ENCODE measurements at places on chromosomes 1 and 21. TPM values are rescaled to one million over a fixed set of nuclear protein-coding genes. Genes with fewer than 3 reads are reported as not detected.

DNA sequence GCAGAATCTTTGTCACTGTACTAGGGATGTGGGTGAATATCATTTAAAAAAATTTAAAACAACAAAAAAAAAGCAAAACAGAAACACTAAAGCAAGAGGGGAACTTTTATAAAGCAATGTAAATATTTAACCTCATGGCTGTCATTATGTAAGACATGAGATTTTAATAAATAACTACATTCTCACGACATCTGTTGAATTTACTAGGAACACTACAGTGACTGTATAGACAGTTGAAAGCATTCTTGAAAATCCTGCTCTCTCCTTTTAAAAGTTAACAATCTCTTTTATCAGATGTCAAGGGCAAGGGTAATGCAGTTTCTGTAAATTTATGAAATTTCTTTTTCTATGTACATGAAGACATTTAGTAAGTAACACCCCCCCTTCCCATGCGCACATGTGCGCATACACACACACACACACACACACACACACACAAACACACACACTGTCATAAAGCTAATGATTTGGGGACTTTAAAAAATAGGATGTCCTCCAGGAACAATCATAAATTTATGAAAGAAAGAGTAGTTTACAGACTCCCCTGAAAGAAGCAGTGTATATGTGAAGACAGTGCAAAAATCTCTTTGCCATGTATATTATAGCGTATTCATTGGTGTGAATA is 51.7 kb downstream of the PROX1 start:
- no peak for DNase-seq

DNA sequence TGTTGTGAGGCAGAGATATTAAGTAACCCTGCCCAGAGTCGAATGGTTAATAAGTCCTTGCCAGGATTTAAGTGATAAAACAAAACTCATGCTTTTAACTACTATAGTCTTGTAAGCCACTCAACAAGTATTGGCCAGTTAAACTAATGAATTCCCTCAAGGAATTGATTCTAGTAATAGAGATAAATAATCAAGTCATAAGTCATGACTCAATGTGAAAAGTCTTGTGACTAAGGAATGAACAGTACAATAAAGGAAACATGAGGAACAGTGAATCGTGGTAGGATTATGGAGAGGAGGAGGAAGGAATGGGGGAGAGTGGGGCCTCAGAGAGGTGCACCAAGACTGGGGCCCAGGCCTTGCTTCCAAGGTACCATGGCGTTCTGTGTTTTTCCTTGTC is 104.7 kb downstream of the FGGY start:
- DNase-seq = no peak

DNA sequence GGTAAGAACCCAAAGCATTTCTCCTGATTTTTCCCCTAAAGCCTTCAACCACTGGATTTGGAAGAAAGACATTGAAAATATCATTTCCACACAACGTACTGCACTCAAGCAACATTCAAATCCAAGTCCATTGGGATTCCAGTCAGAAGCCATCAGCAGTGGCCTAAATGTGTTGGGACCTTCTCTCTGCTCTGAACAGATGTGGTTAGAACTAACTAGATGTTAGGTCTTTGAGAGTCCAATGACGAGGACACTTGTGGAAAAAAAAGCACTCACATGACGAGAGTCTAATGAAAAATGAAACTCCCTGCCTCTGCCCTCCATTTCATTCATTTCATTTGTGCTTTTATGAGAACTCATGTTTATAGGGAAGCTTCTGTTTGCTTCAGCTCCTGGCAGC is 382.3 kb downstream of the SIPA1L2 start:
- no peak for DNase-seq

- DNase-seq = no peak
Observed at GRCh38 chr1:172378109-172378760, 42.2 kb upstream of the C1orf105 start.

GRCh38 chr1:18945401-18945849 is 11.1 kb downstream of the IFFO2 start:
- no peak for DNase-seq

- no peak for DNase-seq
Observed at GRCh38 chr1:212816567-212817278, 25.0 kb downstream of the TATDN3 start.

DNA sequence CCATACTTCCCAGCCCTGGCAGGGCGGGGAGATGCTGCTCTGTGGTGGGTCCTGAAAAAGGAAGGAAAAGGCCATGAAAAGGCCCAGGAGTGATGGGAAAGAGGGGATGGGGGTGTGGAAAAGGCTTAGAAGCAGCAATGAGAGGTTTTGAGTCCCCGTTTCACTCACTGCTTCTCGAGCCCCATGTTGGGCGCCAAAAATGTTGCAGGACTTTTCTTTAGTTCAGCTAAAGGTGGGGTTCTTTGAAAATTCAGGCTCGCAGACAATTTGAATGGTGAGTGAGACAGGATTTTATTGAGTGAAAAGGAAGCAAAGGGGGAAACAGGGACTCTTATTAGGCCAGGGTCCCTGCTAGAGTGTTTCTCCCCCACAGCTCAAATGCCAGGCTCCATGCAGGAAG is 93.1 kb downstream of the MRPS6 start:
- peak; percentile 21 for DNase-seq

GRCh38 chr1:168991667-168992475 is 114.6 kb upstream of the ATP1B1 start:
- DNase-seq = no peak

GRCh38 chr1:18805150-18805879 is 54.1 kb downstream of the TAS1R2 start:
- no peak for DNase-seq

DNA sequence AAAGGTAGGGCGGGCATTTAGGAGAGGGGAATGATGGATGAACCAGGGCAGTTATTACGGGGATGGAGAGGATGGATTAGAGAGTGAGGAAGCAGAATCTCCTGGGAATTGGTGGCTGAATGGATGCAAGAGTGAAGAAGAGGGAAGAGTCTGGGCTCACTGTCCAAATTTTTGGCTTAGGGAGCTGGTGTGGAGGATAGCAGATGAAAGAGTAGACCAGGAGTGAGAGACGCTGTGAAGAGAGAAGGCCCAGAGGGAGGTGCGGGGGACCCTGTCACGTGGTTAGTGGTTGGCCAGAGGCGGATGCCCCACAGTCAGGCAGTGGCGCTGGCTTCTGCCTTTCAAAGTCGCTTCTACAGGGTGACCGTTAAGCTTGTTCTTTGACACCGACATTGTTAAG is 78.4 kb downstream of the PEX14 start:
- DNase-seq = no peak

GRCh38 chr1:22416555-22417454 is 34.8 kb upstream of the ZBTB40 start:
- peak; percentile 71 for DNase-seq

GRCh38 chr1:21344750-21345443 is 54.6 kb upstream of the ECE1 start:
- DNase-seq = no peak

DNA sequence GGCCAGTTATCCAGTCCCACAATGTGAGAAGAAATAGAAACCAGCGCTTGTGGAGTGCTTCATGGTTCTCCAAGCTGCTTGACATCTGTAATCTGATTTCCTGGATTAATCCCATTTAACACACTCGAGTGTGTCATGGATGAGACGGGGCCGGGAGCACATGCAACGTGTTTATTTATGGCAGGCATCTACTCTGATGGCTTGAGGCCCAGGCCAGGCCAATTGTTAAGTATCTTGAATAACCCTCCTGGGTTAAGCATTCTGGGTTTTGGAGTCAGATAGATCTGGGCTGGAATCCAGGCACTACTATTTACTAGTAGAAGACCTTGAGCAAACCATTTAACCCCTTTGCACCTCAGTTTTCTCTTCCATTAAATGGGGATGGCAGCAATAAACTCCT is 37.5 kb upstream of the LAPTM5 start:
- no peak for DNase-seq

- no peak for DNase-seq
Observed at GRCh38 chr1:201779351-201779880, 49.5 kb upstream of the IPO9 start.

- no peak for DNase-seq
Observed at GRCh38 chr1:32353431-32353830, 8.9 kb downstream of the FAM229A start.

- no peak for DNase-seq
Observed at GRCh38 chr1:145874646-145875045, 11.0 kb downstream of the ANKRD35 start.

- DNase-seq = no peak
Observed at GRCh38 chr1:207519505-207520399, 23.8 kb downstream of the CR1 start.

DNA sequence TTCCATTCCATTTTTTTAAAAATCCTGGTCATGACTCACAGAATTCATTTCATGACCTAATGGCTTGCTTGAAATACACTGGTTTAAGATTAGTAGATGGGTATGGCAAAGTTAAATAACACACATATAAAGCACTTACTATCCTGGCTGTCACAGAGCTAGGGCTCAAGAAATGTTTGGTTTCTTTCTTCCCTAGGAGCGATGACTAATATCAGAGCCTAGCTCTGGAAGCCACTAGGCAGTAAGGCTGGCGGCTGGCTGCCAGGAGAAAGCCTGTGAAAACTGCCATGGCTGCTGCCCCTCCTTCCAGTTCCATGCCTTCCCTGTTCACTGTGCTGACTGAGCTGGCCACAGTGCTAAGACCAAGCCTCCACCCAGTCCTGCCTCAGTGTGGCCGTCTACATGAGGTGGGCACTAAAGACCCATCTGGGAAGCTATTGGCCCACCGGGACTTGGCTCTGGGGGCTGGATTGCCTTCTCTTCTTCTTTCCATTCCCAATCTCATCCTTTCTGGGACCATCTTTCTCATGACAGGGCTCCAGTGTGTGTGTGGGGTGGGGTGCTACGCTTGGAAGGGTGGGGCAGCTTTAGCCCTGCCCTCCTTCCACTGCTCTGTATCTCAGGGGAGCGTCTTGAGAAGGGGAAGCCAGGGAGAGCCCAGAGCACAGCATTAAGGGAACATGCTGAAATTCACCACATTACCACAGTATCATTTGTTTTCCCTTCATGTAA is 10.8 kb upstream of the ASCL5 start:
- no peak for DNase-seq

DNA sequence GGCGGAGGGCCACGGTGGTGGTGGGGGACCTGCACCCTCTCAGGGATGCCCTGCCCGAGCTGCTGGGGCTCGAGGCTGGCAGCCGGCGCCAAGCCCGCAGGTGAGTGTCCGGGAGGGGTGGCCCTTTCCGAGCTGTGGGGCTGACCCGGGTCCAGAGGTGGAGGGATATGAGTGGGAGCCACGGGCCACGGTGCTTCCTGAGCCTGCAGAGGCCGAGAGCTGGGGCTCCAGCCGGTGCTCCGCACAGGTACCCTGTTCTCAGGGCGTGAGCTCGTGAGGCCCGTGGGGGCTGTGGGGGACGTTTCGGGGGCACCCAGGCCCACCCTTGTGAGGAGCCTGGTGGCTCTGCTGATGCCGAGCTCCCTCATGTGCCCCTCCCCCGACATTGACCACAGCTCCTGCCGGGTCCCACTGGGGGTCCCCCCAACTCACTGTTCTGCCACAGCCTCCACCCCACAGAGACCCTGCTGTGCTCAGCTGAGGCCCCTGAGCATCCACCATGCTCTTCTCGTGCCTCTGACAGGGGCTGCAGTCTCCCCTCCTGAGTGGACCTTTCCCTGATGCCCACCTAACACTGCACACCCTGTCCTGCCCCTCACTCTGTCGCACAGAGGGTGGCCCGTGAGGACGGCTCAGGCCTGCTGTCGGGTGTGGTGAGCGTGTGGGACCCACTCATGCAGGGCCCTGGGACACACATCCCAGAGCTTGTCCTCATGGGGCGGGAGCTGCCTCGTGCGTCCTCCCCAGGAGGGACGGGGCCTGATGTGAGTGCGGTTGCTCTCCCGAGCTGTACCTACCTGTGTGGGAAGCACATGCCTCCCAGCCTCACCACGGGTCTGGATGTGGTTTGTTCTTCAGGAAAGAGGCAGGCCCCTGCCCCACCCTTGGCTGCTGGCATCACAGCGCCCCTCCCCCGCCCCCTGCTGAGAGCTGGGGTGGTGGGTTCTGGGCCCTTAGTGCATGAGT is 27.5 kb downstream of the SLX9 start:
- DNase-seq = no peak

- no peak for DNase-seq
Observed at GRCh38 chr21:32448803-32449594, 36.5 kb downstream of the EVA1C start.

- no peak for DNase-seq
Observed at GRCh38 chr1:209390764-209391163, 192.8 kb upstream of the CAMK1G start.

DNA sequence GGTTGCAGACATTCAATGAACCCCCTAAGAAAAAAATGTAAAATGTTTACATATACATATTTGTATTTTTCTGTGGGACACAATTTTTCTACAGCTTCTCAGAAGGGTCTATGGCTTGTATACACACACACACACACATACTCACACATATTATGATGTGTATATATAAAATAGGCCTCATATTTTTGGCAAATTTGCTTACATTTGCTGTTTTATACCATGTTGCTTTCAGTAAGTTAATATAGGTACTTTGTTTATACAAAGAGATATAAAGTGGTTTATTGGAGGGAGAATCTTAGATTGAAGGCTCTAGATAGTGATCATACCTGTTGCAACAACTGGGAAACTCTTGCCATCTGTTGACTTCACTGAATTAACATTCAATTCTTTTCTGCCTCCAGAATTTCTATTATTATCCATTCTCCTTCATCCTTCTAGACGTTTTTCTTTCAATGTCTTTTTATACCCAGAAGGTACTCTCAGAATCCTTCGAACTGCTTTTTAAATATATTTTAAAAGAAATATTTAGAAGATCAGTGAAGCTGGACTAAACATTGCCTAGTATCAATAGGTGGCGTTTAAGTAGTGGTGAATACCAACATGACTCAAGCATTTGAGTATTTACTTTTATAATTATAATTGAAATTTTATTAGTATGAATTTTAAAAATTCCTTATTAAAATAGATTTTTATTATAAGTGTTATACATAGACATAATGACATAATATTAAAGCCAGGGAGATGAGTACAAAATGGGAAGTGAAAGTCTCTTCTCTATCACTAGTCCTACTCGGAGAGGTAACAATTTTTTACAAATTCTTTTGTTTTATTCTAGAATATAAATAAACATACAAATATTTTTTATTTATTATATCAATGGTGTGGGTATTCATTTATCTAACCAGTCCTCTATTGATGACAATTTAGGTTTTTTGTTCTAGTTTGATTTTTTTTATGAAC is 10.2 kb downstream of the CD55 start:
- peak; percentile 43 for DNase-seq

WASF2 gene
- total RNA-seq = 166 TPM

RBM11 gene
- 3.0 TPM for total RNA-seq

STUM gene
- 1.1 TPM for total RNA-seq

TMEM52 gene
- 0.69 TPM for total RNA-seq

GORAB gene
- total RNA-seq = 32.5 TPM

RNF186 gene
- not detected for total RNA-seq

PEAR1 gene
- not detected for total RNA-seq

AGPAT3 gene
- total RNA-seq = 44.4 TPM

PADI3 gene
- not detected for total RNA-seq

CFHR5 gene
- not detected for total RNA-seq

WRAP73 gene
- 37.1 TPM for total RNA-seq

ABCG1 gene
- total RNA-seq = 31.9 TPM

SOX13 gene
- 0.15 TPM for total RNA-seq

FMOD gene
- not detected for total RNA-seq
